ENCODE measurements at places on chromosomes 4 and X.

DNA sequence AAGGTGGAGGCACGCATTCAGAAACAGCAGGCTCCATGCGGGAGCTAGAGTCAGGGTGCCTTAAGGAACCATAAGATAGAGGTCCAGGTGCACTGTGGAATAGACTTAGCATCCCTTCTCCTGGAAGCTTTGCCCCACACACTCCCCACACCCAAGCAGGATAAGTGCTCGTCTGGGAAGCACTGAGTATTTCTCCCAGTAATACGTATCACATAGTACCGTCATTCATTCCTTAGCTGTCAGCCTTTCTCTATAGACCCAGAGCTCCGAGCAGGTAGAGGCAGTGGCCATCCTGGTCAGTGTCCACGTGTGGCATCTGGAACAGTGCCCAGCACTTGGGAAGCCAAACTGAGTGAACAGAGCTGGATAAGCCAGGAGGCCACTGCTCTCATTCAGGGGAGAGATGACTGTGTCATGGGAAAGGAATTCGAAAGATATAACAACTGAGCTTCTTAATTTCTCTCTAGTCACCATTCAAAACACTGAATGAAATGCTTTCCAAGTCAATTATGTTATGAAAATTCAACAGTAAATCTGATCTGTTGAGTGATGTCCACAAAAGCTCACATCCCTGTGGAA is 9.9 kb downstream of the APBB2 start:
- peak; percentile 54 for DNase-seq

- DNase-seq, result peak; percentile 46
Measured at GRCh38 chrX:153441296-153441695, 4.6 kb downstream of the TREX2 start.

- DNase-seq, result no peak
Measured at GRCh38 chrX:77398330-77398954, 48.7 kb upstream of the FGF16 start.

GRCh38 chr4:80208610-80209339 is 11.5 kb downstream of the PRDM8 start:
- no peak for DNase-seq

- DNase-seq, result no peak
Measured at GRCh38 chrX:155169881-155170280, 46.4 kb upstream of the VBP1 start.

- no peak for DNase-seq
Measured at GRCh38 chrX:133653358-133653757, 238.1 kb upstream of the GPC4 start.

DNA sequence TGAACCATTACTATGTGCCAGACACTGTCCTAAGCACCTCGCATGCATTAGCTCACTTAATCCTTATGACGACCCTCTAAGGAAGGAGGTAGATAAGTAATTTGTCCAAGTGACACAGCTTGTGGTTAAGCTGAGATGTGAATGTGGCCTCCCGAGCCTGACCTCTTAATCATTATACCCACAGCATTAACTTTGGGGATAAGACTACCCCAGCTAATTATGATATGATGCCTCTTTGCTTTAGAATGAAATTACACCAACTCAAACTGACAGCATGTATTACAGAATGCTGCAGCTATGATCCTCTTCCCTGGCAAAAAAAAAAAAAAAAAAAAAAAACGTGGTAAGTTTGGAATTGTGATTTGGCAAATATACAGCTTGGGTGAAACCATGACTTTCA is 53.5 kb downstream of the APBB2 start:
- no peak for DNase-seq

All from mammary epithelial cell (primary cell).